ENCODE measurements at places on chromosomes 6 and 20.

GRCh38 chr20:1648101-1648500, 9.5 kb downstream of the SIRPG start:
- no peak for DNase-seq

GRCh38 chr6:156652231-156652750, 124.9 kb upstream of the ARID1B start:
- DNase-seq = no peak

- DNase-seq = no peak
Measured at GRCh38 chr6:132789396-132789776, 9.1 kb downstream of the SLC18B1 start.

GRCh38 chr6:112342511-112342910, 4.6 kb upstream of the RFPL4B start:
- DNase-seq = no peak

GRCh38 chr6:136784910-136785746, 7.1 kb downstream of the MAP3K5 start:
- no peak for DNase-seq

DNA sequence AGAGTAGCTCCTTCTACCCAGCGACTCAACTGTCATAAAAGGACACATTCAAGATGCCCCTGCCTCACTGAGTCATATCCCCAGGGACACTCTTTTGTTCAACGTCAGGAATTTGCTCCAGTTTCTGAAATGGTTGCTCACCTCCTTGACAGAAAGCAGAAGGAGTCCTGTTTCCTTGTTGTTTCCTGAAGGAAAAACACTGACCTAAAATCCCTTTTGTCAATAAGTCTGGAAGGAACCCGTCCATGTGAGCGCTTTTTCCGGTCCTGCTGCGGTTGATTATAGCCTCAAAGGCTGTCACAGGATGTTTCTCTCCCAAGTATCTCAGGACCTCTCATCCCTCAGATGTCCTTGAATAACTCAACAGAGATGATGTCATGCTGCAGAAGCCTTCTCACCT, 113.6 kb upstream of the PLEKHG1 start:
- DNase-seq = no peak

DNA sequence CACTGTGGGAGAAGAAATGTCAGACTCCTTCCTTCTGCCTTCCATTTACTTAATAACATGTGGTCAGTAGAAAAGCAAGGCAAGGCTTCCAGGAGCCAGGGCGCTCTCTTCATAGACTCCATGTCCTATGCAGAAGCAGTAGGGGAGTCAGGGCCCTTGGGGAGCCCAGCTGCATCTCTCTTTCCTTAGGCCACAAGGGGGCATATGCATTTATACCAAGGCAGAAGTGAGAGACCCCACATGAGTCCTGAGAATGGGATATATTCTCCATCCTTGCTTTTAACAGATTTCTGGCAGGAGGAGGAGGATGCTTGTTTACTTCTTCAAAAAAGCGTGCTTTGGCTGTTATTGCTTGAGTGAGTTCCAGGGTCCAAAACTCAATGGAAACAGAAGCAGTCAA, 198.5 kb downstream of the HIVEP2 start:
- no peak for DNase-seq

- no peak for DNase-seq
Measured at GRCh38 chr20:4820806-4821518, 99.3 kb downstream of the PRND start.

DNA sequence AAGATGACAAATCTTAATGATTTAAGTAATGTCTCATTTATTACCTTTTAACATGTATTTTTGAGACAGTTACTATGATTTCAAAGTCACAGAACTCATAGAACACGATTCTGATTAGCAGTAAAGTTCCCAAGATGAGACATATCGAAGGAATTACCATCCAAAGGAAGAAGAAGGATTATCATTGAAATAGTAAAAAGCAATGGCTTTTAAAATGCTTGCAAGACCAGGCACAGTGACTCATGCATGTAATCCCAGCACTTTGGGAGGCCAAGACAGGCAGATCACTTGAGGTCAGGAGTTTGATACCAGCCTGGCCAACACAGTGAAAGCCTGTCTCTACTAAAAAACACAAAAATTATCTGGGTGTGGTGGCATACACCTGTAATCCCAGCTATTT, 219.2 kb downstream of the KHDC1L start:
- DNase-seq = no peak

GRCh38 chr6:30378290-30378937, 33.5 kb downstream of the RPP21 start:
- no peak for DNase-seq

GRCh38 chr6:170174124-170174770, 116.6 kb downstream of the DLL1 start:
- no peak for DNase-seq

GRCh38 chr6:111813237-111813636, 60.0 kb downstream of the FYN start:
- DNase-seq = no peak

GRCh38 chr20:1964061-1964460, 29.8 kb downstream of the PDYN start:
- DNase-seq = no peak

- no peak for DNase-seq
Measured at GRCh38 chr20:23613676-23614075, 8.0 kb upstream of the CST9 start.

GRCh38 chr20:10511170-10511508, 76.0 kb downstream of the SLX4IP start:
- no peak for DNase-seq

GRCh38 chr6:130587778-130588520, 222.1 kb downstream of the TMEM200A start:
- DNase-seq = no peak

DNA sequence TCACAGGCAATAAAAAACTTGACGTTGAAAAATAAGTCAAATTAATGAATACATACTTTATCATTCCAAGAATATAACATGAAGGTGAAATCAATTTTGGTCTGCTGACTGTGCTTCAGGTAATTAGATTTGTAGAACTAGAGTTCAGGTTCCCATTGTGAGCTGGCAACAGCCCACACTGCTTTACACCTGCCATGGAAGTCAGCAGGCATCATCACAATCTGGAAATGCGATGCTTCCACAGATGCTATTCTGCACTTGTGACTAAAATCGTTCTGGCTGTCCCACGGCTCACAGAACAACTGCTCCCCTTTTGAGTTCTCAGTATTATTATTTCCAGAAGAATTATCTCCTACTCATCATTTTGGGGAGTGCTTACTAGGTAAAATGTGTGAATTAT, 62.6 kb upstream of the THEMIS start:
- no peak for DNase-seq

DNA sequence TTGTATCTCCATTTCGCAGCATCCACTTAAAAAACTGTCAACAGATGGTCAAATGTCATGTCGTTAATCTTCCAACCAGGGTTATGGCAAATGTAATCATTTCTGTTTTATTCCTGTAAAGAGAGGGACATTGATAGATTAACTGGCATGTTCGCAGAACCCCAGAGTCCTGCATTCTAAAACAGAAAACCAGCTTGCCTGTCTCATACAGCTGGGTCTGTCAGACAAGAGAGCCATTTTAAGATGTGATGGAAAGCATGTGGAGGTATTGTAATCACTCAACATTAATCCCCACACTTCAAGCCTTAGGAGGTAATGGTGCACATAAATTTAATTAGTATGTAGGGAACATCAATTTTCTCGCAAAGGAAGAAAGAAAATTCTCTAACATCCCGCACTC, 4.4 kb downstream of the SMLR1 start:
- no peak for DNase-seq

GRCh38 chr20:37179683-37180524, 556 bp upstream of the MROH8 start:
- no peak for DNase-seq

DNA sequence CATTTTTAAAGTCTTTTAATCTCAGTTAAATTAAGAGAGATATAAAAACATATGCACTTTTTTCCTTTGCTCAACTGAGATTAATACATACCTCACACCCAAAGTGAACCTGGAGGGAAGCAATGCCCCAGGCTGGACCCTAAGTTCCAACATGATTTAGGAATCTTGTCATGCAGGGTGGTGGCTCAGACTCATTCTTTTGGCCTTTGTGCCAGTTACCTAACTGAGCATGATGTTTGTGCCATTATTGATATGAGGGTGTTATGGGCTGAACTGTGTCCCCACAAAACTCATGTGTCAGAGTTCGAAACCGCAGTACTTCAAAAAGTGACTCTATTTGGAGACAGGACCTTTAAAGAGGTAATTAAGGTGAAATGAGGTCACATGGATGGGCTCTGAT, 188.0 kb downstream of the ARHGAP18 start:
- no peak for DNase-seq

- no peak for DNase-seq
Measured at GRCh38 chr6:39599973-39600372, 125.2 kb downstream of the KIF6 start.
